ENCODE measurements at places on chromosomes 2 and 18.

DNA sequence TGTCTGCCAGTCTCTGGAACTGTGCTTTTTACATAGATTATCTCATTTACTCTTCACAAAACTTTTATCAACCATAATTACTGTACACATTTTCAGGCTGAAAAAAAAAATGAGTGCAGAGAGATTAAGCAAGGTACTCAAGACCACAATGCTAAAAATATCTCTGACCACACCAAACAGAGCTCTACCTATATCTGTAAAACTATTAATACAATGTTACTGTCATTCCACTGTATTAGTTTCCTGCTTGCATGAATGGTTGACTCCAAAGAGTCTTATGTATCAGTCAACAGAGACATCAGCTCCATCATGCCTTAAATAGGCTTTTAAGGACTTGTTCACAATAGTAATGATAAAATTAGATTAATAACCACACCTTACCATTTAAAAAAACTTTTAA, 134.7 kb upstream of the CCDC150 start:
- no peak for DNase-seq

GRCh38 chr2:42792583-42793333, at the start of gene HAAO:
HAAO (minus strand) TSS chr2:42792583; CDS start chr2:42792536, 47 bp downstream.
- DNase-seq = no peak

DNA sequence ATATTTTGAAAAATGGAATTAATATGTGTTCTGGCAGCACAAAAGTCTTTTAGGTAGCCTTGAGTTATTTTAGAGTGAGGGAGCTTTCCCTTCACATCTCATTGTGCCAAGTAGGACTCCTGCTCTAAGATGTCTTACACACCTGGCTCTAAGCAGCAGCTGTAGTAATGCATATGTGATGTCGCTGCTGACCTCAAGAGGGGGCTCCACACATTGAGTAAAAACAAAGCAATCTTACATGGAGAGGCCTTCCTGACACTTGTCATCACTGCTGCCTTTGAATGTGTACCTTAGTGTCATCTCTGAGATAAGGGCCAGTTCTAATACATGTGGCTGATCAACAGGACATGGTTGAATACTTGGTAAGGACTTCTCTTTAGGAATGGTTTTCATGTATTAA, 75.8 kb downstream of the ACTR3 start:
- DNase-seq = peak; percentile 74

- DNase-seq = no peak
These were observed 181.3 kb upstream of the ZEB2 start for GRCh38 chr2:144701259-144701658.

DNA sequence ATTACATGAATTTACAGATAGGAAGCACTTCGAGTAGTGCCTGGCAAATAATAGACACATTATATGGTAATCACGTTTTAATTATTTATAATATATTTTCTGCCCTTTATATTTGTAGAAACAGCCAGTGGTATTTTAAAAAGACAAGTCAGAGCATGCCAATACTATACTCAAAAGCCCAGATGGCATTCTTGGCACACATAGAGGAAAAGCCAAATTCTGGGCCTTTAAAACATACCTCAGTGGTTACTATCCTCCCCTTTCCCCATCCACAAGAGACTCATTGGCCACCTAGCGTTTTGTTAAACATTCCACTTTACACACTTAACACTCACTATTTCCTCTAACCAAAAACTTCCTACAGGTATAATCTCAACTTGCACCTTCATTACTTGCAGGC, 63.3 kb upstream of the ZNF804A start:
- DNase-seq = no peak

GRCh38 chr2:146228466-146229058, 1616.3 kb upstream of the ACVR2A start:
- no peak for DNase-seq

DNA sequence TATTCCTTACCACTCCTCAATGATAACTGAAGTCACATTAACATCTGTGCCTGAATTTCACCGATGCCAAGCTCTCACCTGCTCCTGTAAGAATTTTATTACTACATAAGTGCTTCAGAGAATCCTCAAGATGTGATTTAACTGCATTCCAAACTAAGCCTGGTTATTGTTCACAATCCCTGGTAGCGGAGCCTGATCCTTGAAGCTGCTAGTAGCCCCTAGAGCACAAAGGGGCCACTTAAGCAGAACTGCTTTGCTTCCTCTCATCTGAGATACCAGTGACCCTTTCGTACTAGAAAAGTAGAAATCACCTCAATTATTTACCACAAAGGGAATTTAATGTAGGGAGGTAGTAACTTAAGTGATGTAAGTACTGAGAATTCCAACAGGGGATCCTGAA, 529.6 kb downstream of the CPS1 start:
- no peak for DNase-seq

- DNase-seq = no peak
These were observed 52.6 kb downstream of the PPP4R1 start for GRCh38 chr18:9561759-9562158.
